Stimulated activated CD8-positive, alpha-beta memory T cell treated with anti-CD3 and anti-CD28 coated beads, Interleukin-15, amount 100 ng/mL, for 4 hours (primary cell): ENCODE measurements at places on chromosomes 6 and 20.

- DNase-seq, result no peak
These were observed 96.3 kb downstream of the PRDM1 start for GRCh38 chr6:106182455-106182854.

DNA sequence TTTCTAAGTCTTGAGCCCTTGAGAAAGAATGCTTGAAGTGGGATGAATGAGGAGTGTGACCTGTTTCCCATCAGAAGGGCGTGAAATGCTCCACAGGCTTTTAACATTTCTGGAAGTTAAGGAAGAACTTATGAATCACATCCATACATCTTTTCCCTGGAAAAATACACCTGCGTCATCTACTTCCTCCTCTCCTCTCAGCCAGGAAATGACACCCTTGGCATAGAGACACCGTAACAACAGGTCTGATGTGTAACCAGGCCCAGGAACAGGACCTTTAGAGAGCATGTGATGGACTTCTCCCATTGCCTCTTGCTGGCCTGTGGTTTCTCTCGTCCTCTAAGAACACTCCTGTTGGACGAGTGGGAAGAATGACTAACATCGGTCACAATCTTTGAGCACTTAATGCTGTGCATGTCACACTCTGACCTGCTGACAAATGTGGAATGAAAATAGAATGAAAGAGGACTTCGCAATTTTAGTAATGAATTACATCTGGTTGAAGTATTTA is 28.5 kb upstream of the CITED2 start:
- no peak for DNase-seq

DNA sequence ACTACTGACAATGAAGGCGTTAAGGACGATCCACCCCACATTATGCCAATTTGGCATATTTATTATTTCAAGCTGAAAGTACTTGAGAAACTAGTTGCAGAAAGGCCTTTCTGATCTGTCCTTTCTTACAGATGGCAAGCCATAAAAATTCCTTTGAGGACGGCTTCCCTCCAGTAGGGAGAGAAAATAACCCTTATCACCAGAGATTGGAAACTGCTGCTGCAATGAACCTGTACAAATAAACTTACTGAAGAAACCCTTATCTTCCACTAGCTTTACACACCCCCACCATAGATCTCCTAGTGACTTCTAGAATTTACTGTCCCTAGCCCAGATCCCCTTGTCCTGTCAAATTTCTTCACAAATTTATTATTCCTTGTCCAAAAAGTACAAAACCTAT is 105.2 kb downstream of the MAP7 start:
- no peak for DNase-seq

DNA sequence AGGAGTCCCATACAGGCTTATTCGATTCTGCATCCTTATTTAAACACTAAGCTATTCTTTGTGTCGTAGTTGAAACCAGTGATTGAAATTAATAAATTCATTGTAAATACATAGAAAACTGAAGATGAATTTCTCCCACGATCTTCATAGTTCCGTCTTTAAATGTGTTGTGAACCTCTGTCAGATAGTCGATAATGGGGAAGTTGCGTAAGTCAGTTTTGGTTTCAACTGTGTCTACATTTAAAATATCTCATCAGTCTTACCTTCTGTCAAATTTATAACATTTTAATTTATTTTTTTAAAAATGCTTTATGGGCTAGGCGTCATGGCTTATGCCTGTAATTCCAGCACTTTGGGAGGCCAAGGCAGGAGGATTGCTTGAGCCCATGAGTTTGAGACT is 12.7 kb downstream of the STX11 start:
- DNase-seq, result no peak

GRCh38 chr6:87357479-87358196 is 13.0 kb downstream of the C6orf163 start:
- no peak for DNase-seq

- no peak for DNase-seq
These were observed 306.5 kb upstream of the HS3ST5 start for GRCh38 chr6:114649298-114649697.
